ENCODE measurements at places on chromosomes 4 and X.

DNA sequence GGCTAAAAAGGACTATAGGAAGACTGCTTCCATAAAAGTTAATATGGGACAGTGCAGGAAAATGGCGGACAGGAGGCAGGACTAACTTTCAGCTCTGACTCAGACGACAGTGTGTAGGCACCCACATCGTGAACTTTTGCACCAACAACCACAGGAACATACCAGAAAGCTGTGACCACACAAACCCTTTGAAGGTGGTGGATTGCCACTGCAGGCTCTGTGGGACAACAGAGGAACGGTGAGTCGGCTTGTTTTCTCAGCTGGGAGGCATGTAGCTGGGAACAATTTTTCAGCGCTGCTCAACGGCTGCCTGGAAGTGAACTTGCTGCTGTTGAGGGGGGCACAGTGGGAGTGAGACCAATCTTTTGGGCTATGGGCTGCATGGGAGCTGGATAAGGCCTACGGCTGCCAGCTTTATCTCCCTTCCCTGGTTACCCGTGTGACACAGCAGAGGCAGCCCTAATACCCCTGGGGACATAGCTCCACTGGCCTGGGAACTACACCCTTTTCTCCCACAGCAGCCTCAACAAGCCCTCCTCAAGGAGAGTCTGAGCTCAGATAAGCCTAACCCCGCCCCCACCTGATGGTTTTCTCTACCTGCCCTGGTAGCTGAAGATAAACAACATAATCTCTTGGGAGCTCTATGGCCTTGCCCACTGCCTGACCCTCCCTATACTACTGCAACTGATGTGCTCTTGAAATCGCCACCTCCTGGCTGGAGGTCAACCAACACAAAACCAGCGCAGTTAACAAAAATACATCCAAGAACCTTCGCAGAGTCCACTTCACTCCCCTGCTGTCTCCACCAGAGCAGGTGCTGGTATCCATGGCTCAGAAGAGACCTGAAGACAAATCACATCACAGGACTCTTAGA lies 1537.0 kb downstream of the C4orf33 start:
- DNase-seq, result no peak

DNA sequence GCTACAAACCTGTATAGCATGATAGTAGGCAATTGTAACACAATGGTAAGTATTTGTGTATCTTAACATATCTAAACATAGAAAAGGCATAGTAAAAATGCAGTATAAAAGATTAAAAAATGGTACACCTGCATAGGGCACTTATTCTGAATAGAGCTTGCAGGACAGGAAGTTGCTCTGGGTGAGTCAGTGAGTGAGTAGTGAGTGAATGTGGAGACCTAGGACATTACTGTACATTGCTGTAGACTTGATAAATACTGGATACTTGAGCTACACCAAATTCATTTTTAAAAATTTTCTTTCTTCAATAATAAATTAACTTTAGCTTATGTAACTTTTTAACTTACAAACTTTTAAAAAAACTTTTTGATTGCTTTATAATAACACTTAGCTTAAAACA lies 68.2 kb upstream of the MAML3 start:
- DNase-seq, result no peak

- DNase-seq, result no peak
Observed at GRCh38 chr4:1035510-1035909, 24.1 kb downstream of the FGFRL1 start.

DNA sequence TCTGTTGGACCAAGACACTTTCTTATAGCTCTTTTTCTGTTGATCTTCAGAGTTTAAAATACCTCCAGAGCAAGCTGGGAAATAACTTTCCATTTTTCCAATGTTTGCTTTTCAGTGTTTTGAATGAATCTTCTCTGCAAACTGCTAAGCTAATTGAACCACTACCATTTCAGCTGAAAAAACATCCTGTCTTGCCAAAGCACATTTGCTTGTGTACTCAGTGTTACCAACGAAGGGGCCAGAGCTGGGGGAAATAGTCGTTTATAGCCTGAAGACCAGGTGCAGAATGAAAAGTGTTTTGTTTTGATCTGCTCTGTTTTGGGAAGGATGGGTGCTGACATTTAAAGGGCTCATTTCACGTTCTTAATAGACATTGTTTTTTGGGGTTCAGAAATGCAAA lies 88.4 kb upstream of the CLNK start:
- DNase-seq, result no peak

GRCh38 chr4:65482410-65482809 lies 187.9 kb downstream of the EPHA5 start:
- no peak for DNase-seq

DNA sequence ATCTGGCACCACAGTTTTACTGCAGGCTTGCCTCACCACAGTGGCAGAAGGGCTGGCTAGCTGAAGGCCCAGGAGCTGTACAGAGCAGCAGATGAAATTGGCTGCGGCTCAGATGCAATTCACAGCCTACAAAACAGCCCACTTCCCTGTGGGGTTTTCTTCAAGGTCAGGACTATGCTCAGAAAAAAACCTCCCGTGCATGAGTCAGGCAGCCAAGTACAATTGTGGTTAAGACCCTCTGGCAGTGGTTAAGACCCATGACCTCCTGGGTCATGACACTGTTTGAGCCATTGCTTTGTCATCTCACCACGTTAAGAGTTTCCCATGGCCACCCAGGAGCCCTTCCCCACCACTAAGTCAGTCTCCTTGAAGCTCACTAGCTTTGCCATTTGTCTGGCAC lies 276.3 kb downstream of the HNRNPD start:
- no peak for DNase-seq

- DNase-seq, result no peak
Observed at GRCh38 chr4:114272226-114272625, 292.8 kb upstream of the ARSJ start.

- DNase-seq, result no peak
Observed at GRCh38 chr4:86596807-86597206, 2.7 kb downstream of the PTPN13 start.

DNA sequence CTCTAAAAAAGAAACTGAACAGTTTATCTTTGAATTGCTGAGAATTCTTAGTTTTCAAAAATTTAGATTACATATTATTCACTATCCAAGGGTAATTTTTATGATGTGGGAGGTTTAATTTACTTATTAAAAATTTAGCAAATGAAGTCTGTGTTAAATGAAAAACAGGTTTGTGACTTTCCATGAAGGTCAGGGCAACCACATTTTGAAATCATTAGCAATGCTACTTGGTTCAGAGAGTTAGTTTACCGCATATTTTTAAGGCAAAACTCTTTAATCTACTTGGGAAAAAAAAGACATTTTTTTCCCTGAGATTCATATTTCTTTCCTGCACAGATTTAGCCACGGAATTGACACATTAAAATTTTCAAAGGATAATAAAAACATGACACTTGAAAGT lies 37.3 kb upstream of the PRSS12 start:
- DNase-seq, result no peak

GRCh38 chr4:23039818-23040217 lies 347.1 kb downstream of the GBA3 start:
- no peak for DNase-seq

GRCh38 chrX:10496345-10496965 lies 123.9 kb downstream of the MID1 start:
- DNase-seq, result no peak

DNA sequence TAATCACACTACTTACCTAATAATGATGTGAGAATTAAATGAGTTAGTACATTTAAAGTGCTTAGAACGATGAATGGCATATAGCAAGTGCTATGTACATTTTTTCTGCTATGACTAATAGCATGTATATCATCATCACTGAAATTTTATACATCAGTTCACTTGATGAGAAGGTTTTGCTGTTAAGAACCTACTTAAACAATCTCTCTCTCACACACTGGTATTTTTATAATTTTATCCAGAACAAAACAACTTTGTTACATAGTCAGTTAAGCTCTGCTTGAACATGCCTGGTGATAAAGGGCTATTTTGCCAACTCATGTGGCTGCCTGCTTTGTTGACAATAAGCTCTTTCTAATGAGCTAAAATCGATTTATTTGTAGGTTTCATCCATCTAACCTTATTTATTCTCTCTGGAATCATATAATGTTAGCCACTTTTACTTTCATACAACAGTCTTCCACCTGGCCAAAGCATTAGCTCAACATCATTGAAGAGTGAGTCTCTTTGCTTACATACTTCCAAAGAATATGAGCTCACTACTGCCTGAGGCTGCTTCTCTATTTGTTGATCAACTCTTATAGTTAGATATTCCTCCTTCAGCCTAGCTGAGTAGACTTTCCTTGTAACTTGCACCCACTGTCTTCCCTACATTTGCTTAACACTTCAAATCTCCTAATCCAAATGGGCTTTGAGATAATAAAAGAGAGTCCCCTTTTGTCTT lies 372.7 kb upstream of the BOD1L1 start:
- DNase-seq, result no peak

DNA sequence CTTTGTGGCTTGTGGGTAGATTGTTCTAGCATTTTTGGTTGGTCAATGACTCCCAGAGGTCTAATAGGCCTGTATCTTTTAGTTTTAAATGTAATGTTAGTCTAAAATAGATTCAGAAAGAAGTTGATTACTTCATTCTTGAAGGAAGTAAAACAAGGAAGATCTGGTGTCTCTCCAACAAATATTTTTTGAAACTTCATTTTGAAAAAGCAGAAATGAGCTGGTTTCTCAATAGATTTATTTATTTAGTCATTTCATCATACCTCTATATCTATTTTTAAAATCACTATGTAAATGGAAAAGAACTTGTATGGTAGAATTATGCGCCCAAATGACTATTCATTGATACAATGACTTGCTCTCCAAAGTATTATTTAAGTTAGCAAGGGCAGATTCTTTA lies 7.2 kb downstream of the HTR2C start:
- DNase-seq, result no peak

DNA sequence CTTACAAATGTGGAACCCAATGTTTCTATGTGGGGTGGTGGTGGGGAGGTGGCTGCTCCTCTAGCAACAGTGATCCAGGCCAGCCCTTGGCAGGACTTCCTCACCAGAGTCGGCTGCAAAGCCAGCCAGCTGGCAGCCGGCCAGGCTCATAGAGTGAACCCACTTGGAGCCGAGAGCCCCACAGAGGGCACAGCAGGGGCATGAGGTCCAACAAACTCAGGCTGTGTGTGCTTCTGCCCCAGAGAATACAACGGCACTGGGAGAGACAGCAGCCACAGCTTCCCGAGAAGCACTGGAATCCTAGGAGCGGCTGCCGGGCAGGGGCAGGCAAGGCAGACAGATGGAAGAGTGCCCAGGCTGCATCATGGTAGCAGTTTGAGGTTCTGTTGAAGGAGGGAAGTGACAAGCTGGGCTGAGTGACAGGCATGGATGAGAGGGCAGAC lies 23.5 kb upstream of the SOWAHD start:
- DNase-seq, result no peak

GRCh38 chr4:3880615-3881120 lies 114.5 kb downstream of the ADRA2C start:
- peak; percentile 38 for DNase-seq

DNA sequence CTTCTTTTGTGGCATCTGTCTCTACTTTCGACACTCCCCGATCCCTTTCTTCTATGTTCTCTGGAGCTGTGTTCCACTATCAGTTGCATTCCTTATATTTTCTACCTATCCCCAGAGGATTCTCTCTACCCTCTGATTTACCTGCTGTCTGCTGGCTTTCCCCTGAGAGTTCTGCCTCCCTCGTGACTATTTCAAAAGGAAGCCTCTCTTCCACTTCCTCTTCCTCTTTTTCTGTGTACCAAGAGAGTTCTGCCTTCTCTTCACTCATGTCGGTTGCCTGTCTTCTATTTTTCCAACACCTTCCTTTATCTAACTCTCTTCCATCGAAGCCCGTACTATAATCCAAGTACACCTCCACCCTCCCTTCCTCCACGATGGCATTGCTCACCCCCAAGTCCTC lies 631.7 kb downstream of the SMARCA1 start:
- DNase-seq, result no peak

- no peak for DNase-seq
Observed at GRCh38 chr4:23717528-23718248, 172.2 kb downstream of the PPARGC1A start.

DNA sequence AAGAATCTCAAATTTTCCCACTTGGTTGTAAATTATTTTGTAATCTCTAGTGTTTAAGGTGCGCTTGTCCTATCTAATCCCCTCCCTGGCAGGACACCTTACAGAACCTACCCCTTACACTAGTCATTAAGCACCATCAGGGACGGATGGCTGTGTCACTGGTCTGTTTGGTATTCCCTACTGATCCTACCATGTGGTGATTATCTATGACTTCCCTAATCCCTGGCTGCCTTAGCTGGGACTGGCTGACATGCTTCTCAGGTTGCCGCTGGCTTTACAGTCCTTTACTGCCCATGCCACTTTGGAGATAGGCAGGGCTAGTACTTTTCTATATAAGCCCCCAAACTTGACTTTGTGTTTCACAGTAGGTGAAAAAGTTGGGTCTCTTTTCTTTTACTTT lies 58.6 kb downstream of the ELOVL6 start:
- no peak for DNase-seq

DNA sequence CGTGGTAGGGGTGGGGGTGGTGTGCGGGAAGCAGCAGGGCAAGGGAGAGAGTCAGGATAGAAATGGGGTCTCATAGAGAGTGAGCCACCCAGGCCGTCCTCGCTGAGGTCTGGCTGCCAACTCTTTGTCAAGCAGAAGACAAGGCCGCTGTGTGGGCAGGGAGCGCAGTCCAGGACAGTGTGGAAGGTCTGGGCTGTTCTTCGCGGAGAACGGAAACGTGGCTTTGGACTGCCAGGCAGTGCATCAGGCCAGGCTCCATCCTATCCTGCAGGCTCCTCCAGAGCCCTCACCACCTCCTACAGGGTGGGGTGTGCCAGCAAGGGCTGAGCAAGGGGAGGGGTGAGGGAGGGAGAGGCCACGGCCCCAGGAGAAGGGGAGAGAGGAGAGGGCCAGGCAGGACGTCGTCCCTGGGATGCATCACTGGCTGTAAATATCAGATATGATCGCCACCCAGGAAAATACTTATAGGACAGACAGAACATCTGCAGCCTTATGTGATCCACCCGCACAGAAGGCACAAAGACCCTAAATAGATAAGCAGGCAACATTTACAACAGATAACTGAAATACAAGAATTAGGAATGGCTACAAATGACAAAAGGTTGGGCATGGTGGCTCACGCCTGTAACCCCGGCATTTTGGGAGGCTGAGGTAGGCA lies 85.3 kb downstream of the ABLIM2 start:
- DNase-seq, result no peak

DNA sequence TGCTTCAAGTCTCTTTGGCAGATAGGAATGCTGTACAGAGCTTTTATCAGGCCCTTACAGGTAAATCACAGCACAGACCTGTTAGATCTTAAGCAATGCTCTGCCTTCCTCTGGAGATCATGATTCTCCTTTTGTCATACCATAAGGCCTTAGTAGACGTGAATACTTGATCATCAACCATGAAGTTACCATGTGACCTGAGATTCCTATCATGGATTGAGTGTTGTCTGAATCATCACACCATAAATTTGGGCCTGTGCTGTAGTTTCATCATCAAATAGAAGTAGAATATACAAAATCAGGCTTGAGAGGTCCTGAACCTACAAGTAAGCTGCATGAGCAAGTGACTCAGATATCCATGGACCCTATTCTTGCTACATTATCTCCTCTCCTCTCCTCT lies 466.8 kb upstream of the INTU start:
- no peak for DNase-seq

- DNase-seq, result no peak
Observed at GRCh38 chrX:38879631-38880220, 78.5 kb downstream of the MID1IP1 start.
